ENCODE measurements at places on chromosomes 7 and 10. TPM values are rescaled to one million over a fixed set of nuclear protein-coding genes. Genes with fewer than 3 reads are reported as not detected.

Gene ASB15
- polyA plus RNA-seq, result not detected

Gene PRLHR
- 0.20 TPM for polyA plus RNA-seq

Gene TMEM130
- polyA plus RNA-seq, result 12.3 TPM

Gene SORBS1
- 52.6 TPM for polyA plus RNA-seq

Gene HTR5A
- 0.14 TPM for polyA plus RNA-seq

Gene TMEM270
- not detected for polyA plus RNA-seq

Gene GPC2
- polyA plus RNA-seq, result 506 TPM

Gene PLEKHS1
- polyA plus RNA-seq, result not detected

Gene CDH23
- 8.7 TPM for polyA plus RNA-seq

Gene CAMK2B
- polyA plus RNA-seq, result 67.3 TPM

Gene MBLAC1
- polyA plus RNA-seq, result 6.4 TPM

Gene SPDYE1
- not detected for polyA plus RNA-seq

Gene CCDC201
- polyA plus RNA-seq, result not detected

Gene PIP
- polyA plus RNA-seq, result not detected

Gene ABCF2
- polyA plus RNA-seq, result 45.8 TPM

Gene NPY
- polyA plus RNA-seq, result not detected

Gene GBX1
- not detected for polyA plus RNA-seq

Gene SPDYE16
- polyA plus RNA-seq, result 0.81 TPM

Gene IL6
- not detected for polyA plus RNA-seq

Gene UCMA
- not detected for polyA plus RNA-seq

Gene PDLIM1
- 1.5 TPM for polyA plus RNA-seq

Gene TAS2R4
- polyA plus RNA-seq, result 2.3 TPM

Gene NPFFR1
- polyA plus RNA-seq, result not detected

Gene GPNMB
- not detected for polyA plus RNA-seq

Gene TAS2R41
- not detected for polyA plus RNA-seq

Measured in neural cell (in vitro differentiated cells).